ENCODE measurements at places on chromosomes 5 and 9.

DNA sequence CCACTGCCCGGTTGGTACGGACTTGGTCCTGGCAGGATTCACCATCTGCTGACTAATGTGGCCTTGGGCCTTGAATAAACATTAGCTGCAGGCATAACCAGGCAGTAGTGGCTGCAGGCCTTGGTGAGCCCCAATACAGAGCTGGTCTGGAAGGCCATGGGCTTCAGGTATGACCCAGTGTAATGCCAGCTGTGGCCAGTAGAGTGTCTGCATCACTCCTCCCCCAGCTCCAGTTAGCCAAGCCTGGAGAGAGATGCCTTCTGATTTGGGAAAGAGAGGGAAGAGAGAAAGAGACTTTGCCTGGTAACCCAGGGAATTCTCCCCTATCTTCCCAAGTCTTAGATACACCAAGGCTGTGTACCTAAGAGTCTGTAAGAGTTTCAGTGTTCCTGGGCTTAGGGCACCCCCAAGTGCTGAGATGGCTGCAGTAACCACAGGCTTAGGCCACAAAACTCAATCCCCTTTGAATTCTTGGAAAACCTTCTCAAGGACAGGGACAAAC lies 5.6 kb upstream of the C5 start:
- no peak for DNase-seq

DNA sequence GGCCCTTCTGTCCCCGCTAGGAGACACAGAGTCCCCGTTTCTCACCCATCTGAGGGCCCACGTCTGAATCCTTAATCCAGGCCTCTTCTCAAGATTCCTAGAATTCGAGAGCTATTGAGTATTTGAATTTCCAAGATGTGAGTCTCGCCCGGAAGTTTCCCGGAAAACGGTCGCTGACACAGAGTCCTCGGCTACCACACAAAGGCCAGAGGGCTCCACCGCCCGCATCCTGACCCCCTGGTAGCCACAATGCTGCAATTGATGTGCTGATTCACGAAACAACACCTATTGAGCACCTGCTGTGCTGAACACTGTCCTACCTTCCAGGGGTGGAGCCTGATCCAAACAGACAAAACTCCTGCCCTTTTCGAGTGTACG lies 670 bp upstream of the FBP1 start:
- DNase-seq, result no peak

- DNase-seq, result no peak
Observed at GRCh38 chr5:1438871-1439270, 6.4 kb downstream of the SLC6A3 start.

DNA sequence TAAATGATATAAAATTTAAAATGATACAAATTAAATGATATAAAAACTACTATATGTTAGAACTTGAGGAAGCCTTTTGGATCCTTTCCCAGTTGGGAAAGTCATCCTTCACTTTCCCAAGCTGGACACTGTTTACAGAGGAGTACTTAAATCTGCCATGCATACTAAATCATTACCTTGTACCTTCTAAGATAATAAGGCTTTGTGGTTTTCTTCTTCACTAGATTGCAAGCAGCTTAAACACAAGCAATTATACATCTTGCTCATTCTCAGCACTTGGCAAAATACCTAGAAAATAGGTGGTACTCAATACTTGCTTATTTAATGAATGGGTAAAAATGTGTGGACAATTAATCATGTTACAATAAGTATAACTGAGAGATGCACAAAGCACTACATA lies 666.8 kb downstream of the PTPRD start:
- DNase-seq, result no peak

DNA sequence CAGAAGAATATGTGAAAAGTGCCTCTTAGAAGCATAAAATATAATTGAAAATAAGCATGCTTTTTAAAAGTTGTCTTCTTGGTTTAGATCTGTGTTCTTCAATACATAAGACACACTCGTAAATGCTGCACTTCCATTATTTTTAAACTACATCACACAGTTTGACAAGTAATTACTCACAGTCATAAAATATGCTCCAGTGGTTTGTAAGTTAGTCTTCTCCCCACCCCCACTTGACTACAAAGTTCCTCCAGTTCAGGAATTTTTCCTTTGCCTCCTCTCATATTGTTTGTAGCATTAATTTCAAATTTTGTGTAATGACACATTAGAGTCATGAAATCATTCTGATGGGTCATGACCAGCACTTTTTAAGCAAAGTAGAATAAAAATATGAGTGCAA lies 60.3 kb upstream of the PTGER4 start:
- DNase-seq, result no peak

- DNase-seq, result peak; percentile 23
Observed at GRCh38 chr5:155943516-155944407, 383.2 kb upstream of the SGCD start.

DNA sequence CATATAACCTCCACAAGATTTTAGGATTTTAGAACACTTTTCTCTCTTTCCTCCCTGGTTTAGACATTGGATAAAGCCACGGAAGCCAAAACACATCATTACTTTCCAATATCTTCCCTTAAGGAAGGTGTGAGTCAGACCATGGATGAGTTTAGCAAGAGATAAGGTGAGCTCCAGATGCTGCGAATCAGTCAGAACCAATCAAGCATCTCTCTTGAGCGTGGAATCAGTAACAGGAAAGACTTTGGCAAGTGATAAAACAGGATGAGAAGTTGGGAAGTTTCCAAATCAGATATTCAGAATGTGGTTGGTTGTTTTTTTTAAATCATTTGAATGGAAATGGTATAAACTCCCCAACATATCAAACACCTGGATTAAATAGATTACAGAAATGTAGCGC lies 397.8 kb downstream of the EFNA5 start:
- no peak for DNase-seq

DNA sequence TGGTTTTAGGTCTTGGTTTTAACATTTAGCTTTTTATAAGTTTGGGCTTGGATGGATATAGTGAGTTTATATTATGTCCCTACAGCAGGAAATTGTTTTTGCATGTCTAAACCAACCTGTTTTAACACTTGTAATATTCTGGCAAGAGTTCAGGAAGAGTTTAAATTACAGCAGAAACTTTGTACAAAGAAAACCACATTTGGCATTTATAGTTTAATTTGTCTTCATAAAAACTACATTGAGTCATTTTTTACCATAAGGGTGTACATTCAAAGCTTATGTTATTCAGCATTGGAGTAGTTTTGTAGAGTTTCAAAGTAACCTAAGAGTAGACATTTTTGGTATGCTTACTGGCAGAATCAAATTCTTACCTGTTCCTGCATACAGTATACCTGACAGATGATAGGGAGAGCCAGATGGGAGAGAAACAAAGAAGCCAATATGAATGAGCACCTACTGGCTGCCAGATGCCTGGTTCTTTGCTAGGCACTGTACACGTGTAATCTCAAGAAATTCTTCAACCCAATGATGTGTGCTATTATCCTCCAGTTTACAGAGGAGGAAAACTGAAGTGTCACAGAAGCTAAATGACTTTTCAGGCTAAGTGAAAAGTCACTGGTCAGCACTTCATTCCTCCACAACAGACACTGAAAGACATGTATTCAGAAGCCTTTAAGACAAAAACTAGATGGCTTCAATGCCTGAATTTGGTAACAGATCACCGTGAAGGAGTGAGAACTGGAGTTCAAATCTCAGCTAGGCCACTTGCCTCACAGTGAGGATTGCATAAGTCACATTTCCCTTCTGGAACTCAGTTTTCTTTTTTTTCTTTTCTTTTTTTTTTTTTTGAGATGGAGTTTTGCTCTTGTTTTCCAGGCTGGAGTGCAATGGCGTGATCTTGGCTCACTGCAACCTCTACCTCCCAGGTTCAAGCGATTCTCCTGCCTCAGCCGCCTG lies 25.9 kb upstream of the ECM2 start:
- DNase-seq, result no peak

- no peak for DNase-seq
Observed at GRCh38 chr5:80170117-80170535, 85.7 kb downstream of the SERINC5 start.

DNA sequence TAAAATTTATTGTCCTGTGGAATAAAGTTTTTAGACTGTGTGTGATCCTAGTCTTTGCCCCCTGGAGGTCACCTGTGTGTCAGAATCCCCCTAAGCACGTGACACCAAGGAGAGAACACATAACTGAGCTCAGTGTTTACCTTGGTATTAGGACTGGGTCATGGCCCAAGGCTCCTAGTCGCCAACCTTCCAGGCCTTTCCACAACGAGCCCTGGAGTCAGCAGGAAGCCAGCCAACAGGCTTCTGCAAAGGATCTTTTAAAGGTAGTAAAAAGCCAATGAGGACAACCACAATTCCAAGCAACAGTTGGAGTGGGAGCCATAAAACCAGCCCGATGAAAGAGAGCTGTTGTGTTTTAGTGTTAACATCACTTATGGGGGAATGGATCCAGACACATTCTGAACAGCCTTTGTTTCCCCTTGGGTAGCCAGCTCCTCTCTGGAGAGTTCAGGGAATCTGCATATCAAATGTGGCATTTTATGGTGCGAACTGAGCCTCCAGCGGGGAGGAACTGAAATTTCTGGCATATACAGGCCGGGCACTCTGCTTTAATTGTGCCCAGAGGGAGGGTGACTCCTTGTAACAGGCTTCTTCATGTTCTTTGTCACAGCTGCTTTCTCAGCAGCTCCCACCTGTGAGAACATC lies 239.9 kb downstream of the FSTL4 start:
- DNase-seq, result no peak

GRCh38 chr5:86665984-86666760 lies 48.4 kb downstream of the COX7C start:
- DNase-seq, result no peak

DNA sequence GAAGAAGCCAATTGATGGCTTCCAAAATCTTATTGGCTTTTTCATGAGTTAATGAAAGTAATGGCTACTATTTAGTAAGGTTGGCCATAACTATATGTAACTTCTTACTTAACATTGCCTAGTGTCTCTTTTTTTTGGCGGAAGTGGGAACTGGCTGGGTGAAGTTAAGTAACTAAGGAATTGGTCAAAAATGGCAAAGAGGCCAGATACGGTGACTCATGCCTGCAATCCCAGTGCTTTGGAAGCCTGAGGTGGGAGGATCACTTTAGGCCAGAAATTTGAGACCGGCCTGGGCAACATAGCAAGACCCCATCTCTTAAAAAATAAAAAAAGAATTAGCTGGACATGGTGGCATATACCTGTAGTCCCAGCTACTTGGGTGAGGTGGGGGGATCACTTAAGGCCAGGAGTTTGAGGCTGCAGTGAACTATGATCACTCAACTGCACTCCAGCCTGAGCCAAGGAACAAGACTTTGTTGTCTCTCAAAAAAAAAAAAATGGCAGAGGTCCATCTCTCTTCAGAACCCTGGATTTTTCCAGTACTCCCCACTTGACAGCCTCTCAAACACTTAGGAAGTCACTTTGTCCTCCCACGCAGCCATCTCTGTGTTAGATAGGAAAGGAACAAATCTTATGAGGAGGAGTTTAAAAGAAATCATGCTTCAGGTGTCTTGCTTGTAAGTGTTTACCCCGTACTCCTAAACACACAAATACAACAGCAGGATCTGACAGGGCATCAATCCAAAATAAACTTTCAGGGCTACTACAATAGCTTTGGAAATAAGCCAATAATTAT lies 75.7 kb downstream of the TEK start:
- DNase-seq, result no peak

DNA sequence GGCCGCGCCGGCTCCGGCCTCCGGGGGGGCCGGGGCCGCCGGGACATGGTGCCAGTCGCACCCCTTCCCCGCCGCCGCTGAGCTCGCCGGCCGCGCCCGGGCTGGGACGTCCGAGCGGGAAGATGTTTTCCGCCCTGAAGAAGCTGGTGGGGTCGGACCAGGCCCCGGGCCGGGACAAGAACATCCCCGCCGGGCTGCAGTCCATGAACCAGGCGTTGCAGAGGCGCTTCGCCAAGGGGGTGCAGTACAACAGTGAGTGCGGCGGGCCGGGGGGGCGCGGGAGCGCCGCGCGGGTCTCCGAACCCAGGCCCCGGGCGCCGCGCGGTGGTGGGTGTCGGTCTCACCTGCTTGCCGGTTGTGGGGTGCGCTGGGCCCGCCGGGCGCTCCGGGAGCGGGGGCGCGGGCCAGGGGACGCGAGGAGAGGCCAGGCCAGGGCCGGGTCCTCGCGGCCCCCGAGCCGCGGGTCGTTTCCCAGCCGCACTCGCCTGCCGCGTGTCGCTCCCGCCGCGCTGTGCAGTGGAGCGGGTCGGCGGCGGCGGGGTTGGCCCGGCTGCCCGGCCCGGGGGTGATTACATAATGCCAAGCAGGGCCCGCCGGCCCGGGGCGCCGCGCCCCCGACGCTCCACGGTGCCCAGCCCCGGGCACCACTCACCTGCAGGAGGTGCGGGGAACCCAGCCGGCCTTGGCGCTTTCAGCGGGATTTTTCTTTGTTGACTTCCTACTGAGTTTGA lies 492 bp downstream of the RABL6 start:
- no peak for DNase-seq

DNA sequence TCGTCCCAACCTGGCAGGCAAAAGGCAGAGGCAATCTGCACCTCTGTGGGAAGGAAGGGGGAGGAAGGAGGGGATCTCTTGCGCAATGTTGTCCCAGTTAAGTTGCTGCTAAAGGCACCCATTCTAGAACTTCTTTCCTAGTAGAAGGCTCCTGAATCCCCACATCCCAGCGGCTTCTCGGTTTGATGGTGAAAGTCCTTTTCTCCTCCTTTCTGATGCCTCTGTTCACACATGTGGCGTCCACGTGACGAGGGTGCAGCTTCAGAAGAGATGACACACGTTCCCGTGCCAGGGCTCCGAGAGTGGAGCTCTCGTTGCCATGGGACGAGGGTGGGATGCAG lies 96.9 kb upstream of the FCN2 start:
- DNase-seq, result no peak

GRCh38 chr5:164370841-164371240 lies 865.4 kb downstream of the MAT2B start:
- no peak for DNase-seq

DNA sequence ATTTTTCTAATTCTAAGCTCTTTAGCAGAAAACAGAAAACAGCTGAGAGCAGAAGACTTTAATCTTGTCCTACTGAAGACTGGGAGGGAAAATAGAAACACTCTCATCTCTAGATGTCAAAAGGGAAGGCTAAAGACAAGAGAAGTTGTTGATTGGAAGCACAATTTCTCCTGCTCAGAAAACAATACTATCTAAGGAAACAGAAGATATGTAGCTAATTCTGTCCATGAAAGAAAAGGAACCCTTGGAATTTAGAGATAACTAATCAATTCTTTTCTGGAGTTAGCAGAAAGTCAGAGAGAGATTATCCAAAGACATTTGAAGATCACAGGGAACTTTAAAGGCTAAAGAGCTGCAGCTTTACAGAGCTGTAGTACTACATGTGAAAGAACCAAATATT lies 126.2 kb downstream of the HSD17B3 start:
- DNase-seq, result no peak

GRCh38 chr9:91726406-91727100 lies 223.5 kb downstream of the ROR2 start:
- DNase-seq, result no peak

DNA sequence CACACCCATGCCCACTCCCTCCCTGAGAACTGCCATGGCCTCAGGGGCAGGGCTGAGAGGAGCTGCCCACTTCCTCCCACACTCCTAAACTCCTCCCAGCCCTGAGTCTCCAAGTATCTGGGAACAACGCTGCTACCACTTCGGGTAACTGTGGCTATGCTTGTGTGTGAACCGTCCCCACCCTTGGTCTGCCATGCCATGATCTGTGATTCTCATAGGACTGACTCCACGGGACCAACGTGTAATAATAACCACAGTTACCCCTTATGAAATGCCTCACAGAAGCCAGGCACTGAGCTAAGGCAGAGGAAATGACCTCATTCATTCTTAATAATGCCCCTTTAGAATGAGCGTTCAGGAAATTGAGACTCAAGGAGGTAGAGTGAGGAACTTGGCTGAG lies 103.9 kb upstream of the SMIM23 start:
- DNase-seq, result no peak

- DNase-seq, result no peak
Observed at GRCh38 chr9:132127888-132128534, 33.8 kb upstream of the NTNG2 start.

Measured in anterior cingulate cortex (tissue), 58 donors.